ENCODE measurements at places on chromosomes 5 and 9. TPM values are rescaled to one million over a fixed set of nuclear protein-coding genes. Genes with fewer than 3 reads are reported as not detected.

IFNB1 gene
- total RNA-seq, result not detected

PNPLA7 gene
- 7.1 TPM for total RNA-seq

GABRA1 gene
- total RNA-seq, result not detected

ARHGEF37 gene
- 15.7 TPM for total RNA-seq

GRXCR2 gene
- total RNA-seq, result not detected

APBA1 gene
- total RNA-seq, result 7.5 TPM

IGIP gene
- 9.5 TPM for total RNA-seq

CTSV gene
- 6.0 TPM for total RNA-seq

DNA sequence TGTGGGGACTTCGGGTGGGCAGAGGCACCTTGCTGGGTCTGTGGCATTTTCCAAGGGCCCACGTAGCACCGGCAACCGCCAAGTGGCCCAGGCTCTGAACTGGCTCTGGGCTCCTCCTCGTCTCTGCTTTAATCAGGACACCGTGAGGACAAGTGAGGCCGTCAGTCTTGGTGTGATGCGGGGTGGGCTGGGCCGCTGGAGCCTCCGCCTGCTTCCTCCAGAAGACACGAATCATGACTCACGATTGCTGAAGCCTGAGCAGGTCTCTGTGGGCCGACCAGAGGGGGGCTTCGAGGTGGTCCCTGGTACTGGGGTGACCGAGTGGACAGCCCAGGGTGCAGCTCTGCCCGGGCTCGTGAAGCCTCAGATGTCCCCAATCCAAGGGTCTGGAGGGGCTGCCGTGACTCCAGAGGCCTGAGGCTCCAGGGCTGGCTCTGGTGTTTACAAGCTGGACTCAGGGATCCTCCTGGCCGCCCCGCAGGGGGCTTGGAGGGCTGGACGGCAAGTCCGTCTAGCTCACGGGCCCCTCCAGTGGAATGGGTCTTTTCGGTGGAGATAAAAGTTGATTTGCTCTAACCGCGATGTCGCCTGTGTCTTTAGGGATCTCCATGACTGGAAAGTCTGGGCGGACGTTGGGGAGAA, 5.8 kb downstream of the DPP7 start:
- H3K36me3 ChIP-seq, result no peaks in the 10 kb centered on the region
- no peak overlapping the region for H3K27ac ChIP-seq
- no peak for DNase-seq
- H3K27me3 ChIP-seq, result no peaks in the 10 kb centered on the region
- no peaks in the 10 kb centered on the region for H3K4me1 ChIP-seq

DNA sequence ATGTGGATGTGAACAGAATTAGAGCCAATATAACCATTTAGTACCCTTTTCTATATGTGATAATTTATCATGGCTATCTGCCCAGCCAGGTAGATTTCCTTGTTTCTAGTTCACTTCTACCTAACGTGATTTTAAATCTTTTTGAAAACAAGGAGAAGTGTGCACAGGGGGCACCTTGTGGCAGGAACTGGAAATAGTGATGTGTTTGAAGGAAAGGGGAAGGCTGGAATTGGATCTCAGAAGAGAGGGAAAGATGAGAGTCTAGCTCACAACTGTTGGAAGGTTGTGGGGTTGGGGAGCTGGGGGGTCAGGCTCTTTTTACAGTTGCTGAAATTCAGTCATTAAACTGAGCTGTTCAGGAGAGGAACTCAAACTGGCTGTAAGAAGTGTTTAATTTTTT, 219.5 kb downstream of the KCTD16 start:
- H3K4me3 ChIP-seq, result no peak overlapping the region
- H3K27me3 ChIP-seq, result no peaks in the 10 kb centered on the region
- H3K36me3 ChIP-seq, result no peaks in the 10 kb centered on the region
- H3K27ac ChIP-seq, result no peak overlapping the region
- H3K4me1 ChIP-seq, result no peaks in the 10 kb centered on the region

DNA sequence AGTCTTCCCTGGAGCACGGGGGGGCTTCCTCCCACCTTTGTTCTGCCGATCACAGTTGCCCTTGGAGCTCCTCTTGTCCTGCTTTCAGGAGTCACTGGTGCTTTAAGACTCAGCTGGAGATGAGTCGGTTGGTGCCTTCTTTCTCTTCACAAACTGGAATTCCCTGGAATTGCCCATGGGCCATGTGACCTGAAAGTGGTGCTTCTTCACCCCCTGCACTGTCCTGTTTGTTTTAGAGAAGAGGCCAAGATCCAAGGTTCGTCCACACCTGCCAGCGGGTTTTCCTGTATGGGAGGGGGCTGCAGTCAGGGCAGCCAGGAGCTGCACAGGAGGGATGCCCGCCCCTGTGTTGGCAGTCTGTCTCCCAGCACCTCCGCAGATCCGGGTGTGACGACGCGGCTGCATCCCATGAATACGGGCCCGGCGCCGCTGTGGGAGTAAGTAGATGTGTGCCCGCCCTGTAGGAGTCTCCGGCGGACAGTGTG, 9.5 kb upstream of the MRPS2 start:
- no peaks in the 10 kb centered on the region for H3K4me1 ChIP-seq
- H3K27ac ChIP-seq, result no peak overlapping the region
- H3K36me3 ChIP-seq, result no peaks in the 10 kb centered on the region
- DNase-seq, result no peak
- no peaks in the 10 kb centered on the region for H3K27me3 ChIP-seq
- no peak overlapping the region for H3K4me3 ChIP-seq

- H3K4me3 ChIP-seq, result no peak overlapping the region
- no peaks in the 10 kb centered on the region for H3K4me1 ChIP-seq
- peak overlapping the region; percentile 30 for H3K27ac ChIP-seq
- H3K36me3 ChIP-seq, result no peaks in the 10 kb centered on the region
Observed at GRCh38 chr5:172412724-172413286, 41.5 kb downstream of the SH3PXD2B start.

- no peak overlapping the region for H3K4me3 ChIP-seq
- no peaks in the 10 kb centered on the region for H3K36me3 ChIP-seq
- no peaks in the 10 kb centered on the region for H3K4me1 ChIP-seq
- DNase-seq, result no peak
Observed at GRCh38 chr5:158234323-158235158, 375.6 kb upstream of the CLINT1 start.

DNA sequence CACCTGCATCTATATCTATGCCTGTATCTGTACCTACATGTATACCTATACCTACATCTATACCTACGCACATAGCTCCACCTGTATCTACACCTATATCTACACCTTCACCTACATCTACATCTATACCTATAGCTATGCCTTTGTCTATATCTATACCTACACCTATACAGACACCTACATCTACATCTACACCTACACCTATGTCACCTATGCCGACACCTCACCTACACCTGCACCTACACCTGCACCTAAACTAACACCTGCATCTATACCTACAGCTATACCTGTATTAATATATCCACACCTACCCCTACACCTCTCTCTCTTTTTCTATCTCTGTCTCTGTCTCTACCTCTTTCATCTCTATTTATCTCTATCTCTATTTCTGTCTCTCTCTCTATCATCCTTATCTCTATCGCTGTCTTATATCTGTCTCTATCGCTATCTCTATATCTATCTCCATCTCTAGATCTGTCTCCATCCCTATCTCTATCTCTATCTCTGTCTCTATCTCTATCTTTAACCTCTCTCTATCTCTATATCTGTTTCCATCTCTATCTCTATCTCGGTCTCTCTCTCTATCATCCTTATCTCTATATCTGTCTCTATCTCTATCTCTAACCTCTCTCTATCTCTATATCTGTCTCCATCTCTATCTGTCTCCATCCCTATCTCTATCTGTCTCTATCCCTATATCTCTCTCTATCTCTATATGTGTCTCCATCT, 37.9 kb downstream of the IRX4 start:
- H3K27ac ChIP-seq, result no peak overlapping the region
- H3K27me3 ChIP-seq, result no peaks in the 10 kb centered on the region
- no peak for DNase-seq
- H3K4me1 ChIP-seq, result no peaks in the 10 kb centered on the region

GRCh38 chr5:15645381-15646160, 145.6 kb downstream of the FBXL7 start:
- no peaks in the 10 kb centered on the region for H3K4me1 ChIP-seq
- H3K4me3 ChIP-seq, result no peak overlapping the region
- no peak overlapping the region for H3K27ac ChIP-seq
- H3K27me3 ChIP-seq, result no peaks in the 10 kb centered on the region
- no peaks in the 10 kb centered on the region for H3K36me3 ChIP-seq

GRCh38 chr9:109451311-109452025, 46.6 kb downstream of the PTPN3 start:
- H3K27ac ChIP-seq, result no peak overlapping the region
- no peak for DNase-seq
- no peak overlapping the region for H3K4me3 ChIP-seq
- no peaks in the 10 kb centered on the region for H3K4me1 ChIP-seq
- H3K36me3 ChIP-seq, result no peaks in the 10 kb centered on the region
- H3K27me3 ChIP-seq, result no peaks in the 10 kb centered on the region

DNA sequence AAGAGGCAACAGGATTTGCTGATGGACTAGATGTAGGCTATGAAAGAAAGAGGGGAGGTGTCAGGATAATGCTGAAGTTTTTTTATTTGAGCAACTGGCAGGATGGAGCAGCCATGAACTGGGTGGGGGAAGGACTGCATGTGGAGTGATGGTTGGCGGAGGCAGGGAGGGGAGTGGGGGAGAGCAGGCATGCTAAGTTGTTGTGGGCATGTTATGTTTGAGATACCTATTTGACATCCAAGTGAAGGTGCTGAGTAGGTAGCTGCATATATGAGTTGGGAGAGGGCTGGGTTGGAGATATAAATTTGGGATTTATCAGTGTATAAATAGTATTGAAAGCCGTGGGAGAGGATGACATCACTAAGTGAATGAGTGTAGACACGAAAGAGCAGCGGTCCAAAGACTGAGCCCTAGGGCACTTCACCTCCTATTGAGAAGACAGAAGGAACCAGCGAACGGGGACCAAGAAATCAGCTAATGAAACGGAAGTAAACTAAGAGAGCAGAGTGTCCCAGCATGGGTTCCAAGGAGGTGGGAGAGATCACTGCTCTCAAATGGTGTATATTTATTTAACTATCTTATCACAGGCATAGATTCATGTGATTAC, 7.4 kb downstream of the BSPRY start:
- H3K4me3 ChIP-seq, result no peak overlapping the region
- H3K4me1 ChIP-seq, result no peaks in the 10 kb centered on the region
- H3K27me3 ChIP-seq, result no peaks in the 10 kb centered on the region
- no peaks in the 10 kb centered on the region for H3K36me3 ChIP-seq
- no peak for DNase-seq
- no peak overlapping the region for H3K27ac ChIP-seq

GRCh38 chr5:133688391-133688790, 76.0 kb upstream of the FSTL4 start:
- H3K27ac ChIP-seq, result no peak overlapping the region
- H3K36me3 ChIP-seq, result no peaks in the 10 kb centered on the region
- H3K4me1 ChIP-seq, result no peaks in the 10 kb centered on the region
- no peak for DNase-seq
- no peaks in the 10 kb centered on the region for H3K27me3 ChIP-seq
- no peak overlapping the region for H3K4me3 ChIP-seq

DNA sequence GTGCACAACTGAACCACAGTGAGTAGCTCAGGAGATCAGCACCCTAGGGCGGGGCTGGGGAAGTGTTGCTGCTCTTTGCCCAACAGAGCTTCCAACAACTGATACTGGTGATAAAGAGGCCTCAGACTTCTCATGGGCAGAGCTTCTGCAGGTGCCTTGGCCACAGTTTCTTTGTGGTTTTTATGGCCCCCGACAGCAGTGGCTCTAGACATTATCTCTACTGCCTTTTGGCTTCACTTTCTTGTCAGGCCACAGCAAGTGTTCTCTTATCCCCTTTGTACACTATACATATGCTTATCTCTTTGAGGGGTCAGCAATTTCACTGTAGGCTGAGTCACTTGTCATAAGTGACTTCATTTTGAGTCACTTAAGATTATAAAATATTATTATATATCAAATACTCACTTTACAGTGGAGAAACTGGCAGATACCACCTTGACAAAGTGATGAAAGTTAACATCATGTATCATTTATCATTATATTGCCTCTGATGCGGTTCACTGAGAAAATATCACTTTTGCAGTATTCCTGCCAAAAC, 90.9 kb upstream of the COX7C start:
- H3K27ac ChIP-seq, result no peak overlapping the region
- no peaks in the 10 kb centered on the region for H3K4me1 ChIP-seq
- H3K36me3 ChIP-seq, result no peaks in the 10 kb centered on the region
- DNase-seq, result no peak
- H3K27me3 ChIP-seq, result no peaks in the 10 kb centered on the region

DNA sequence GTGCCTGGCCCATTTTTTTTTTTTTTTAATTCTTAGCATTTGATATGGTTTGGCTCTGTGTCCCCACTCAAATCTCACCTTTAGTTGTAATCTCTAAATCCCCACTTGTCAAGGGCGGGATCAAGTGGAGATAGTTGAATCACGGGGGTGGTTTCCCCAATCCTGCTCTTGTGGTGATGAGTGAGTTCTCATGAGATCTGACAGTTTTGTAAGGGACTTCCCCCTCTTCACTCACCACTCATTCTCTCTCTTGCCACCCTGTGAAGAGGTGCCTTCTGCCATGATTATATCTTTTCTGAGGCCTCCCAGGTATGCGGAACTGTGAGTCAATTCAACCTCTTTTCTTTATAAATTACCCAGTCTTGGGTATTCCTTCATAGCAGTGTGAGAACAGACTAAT, 27.2 kb downstream of the NDUFAF2 start:
- H3K27ac ChIP-seq, result no peak overlapping the region
- no peak overlapping the region for H3K4me3 ChIP-seq
- H3K4me1 ChIP-seq, result no peaks in the 10 kb centered on the region
- H3K27me3 ChIP-seq, result no peaks in the 10 kb centered on the region
- DNase-seq, result no peak

GRCh38 chr5:145365464-145365863, 469.7 kb downstream of the PRELID2 start:
- H3K36me3 ChIP-seq, result no peaks in the 10 kb centered on the region
- no peaks in the 10 kb centered on the region for H3K4me1 ChIP-seq
- DNase-seq, result no peak
- no peak overlapping the region for H3K27ac ChIP-seq
- no peaks in the 10 kb centered on the region for H3K27me3 ChIP-seq
- no peak overlapping the region for H3K4me3 ChIP-seq

- H3K4me3 ChIP-seq, result no peak overlapping the region
- no peaks in the 10 kb centered on the region for H3K4me1 ChIP-seq
- no peaks in the 10 kb centered on the region for H3K27me3 ChIP-seq
- no peak for DNase-seq
- H3K36me3 ChIP-seq, result no peaks in the 10 kb centered on the region
Observed at GRCh38 chr5:103829585-103829984, 267.0 kb upstream of the NUDT12 start.

GRCh38 chr5:139636975-139637408, 11.2 kb upstream of the CXXC5 start:
- H3K36me3 ChIP-seq, result no peaks in the 10 kb centered on the region
- peaks cover 20% of the 10 kb centered on the region for H3K4me1 ChIP-seq
